Astrocyte of the spinal cord (primary cell): ENCODE measurements at places on chromosomes 4 and X.

- no peak for DNase-seq
Measured at GRCh38 chrX:56793521-56794320, 64.7 kb downstream of the NBDY start.

DNA sequence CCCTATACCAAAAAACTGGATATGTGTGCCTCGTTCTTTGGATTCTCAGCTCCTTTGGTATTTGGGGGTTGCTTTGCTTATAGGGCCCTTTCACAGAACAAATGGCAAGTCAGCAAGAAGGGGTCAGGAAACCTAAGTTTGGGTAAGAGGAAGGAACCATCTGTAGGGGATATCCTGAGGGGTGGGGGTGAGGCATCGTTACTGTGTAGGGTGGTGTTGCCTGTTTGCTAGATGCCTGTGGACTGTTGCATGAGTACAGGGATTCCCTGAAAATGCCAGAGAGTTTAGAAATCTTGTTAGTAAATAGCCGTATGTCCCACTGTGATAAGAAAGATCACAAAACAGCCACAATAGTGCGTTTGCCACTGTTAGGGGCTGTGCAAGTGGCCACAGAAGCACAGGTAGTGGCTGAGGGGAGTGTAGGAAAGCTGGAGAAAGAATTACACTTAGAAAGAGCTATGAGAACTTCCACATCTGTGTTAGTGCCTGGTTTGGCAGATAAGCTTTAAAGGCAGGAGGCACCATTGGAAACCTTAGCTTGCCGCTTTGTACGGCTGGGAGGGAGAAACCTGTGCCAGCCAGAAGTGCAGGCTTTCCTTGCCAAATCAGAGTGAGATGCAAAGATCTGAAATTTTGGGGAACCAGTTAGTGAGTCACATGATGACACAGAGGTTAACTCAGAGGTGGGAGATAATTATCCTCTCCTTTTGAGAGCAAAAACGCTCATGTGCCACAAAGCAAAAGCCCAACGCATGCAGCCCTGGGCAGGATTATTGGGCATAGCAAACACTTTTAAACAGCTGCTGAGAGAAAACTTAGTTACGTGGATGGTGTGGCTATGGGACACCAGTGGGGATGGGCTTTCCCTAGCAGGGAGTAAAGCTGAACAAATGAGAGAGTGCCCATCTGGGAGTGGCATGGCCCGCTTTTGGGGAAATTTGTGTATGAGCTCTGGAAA, 343.7 kb downstream of the ARAP2 start:
- DNase-seq, result no peak

GRCh38 chrX:28133763-28134162, 152.5 kb upstream of the DCAF8L1 start:
- no peak for DNase-seq

- DNase-seq, result no peak
Measured at GRCh38 chr4:101065346-101065745, 282.0 kb downstream of the PPP3CA start.

GRCh38 chr4:7771541-7772507, 167.8 kb downstream of the AFAP1 start:
- DNase-seq, result no peak
